ENCODE measurements at places on chromosomes 13 and 19.

DNA sequence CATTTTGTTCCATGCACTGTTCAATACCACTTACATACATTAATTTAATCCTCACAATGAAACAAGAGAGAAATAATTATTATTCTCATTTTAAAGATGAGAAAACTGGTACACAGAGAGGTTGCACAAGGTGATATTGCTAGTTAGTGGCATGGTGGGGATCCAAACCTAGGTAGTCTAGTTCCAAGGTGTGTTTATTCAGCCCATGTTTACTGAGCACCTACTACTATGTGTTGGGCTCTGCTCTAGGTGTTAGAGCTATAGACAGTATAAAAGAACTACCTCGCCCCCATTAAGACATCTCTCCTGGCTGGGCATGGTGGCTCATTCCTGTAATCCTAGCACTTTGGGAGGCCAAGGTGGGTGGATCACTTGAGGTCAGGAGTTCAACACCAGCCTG, 3.2 kb upstream of the PMIS2 start:
- DNase-seq: no peak

GRCh38 chr19:1483131-1483978, 4.3 kb upstream of the C19orf25 start:
- no peak for DNase-seq

- no peak for DNase-seq
These were observed 230.5 kb downstream of the LACC1 start for GRCh38 chr13:44110091-44110621.

GRCh38 chr13:97310809-97311436, 88.8 kb downstream of the MBNL2 start:
- DNase-seq: no peak

GRCh38 chr13:46521921-46522747, 30.8 kb upstream of the LRCH1 start:
- no peak for DNase-seq

DNA sequence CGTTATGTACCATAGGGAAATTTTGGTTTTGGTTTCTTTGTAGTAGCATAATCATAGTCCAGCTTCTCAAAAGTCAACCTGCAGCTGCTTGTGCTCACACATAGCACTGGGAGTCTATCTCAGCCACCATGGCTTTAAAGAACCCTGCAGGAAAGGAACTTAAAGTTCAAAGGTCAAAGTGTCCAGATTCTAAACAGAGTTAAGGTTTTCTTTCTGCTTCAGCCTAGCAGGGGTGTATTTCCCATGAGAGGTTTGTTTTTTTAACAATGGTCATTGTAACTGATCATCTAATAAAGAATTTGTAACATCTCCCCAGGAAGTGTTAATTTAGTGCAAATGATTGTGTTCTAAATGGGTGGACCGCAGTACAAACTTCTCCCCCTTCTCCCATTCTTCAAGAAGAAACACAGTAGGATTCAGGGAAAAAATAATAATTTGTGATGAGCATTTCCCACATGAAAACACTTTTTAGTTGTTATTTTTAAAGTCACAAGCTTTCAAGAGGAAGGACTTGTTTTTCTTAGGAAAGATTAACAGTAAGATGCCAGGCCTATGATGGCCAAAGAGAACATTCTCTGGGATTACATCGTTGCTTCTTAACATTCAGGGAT, 168.0 kb downstream of the EFNB2 start:
- DNase-seq: no peak

DNA sequence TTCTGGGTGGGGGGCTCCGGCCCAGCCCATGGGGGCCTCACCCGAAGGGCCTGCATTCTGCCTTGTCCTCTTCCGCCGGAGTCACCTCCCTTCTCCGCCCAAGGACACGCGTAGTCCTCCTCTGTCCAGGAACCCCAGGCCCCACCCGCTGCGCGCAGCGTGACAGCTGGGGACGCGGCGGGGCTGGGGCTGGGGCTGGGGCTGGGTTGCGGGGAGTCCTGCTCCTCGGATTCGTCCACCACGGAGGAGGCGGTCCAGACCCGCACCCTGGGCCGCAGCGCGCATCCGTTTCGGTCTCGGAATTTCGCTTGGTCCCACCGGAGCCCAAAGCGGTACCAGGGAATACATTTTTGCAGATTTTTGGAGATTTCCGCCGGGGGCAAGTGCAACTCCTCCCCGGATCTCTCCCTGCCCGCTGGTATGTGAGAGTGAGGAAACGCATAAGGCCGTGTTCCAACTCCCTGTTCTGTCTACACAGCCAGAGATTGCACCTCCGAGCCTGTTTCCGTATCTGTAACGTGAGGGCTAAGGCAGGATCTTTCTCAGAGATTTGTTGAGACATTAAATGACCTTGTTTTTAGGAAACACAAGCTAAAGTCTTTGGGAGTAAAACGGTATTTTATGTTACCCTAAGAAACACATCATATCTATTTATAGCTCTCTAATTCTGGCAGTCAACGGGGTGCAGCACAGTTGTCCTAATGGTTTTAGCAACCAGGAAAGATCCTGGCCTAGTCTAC, at the start of gene COX7A1:
Gene COX7A1, minus strand, starts transcription at position 96 of the 740 bp plus-strand sequence. Its CDS starts 40 bp downstream, at position 56.
- no peak for DNase-seq

Data from esophagus squamous epithelium (tissue), 5 donors.